ENCODE measurements at places on chromosomes 7 and 10. TPM values are rescaled to one million over a fixed set of nuclear protein-coding genes. Genes with fewer than 3 reads are reported as not detected.

DNA sequence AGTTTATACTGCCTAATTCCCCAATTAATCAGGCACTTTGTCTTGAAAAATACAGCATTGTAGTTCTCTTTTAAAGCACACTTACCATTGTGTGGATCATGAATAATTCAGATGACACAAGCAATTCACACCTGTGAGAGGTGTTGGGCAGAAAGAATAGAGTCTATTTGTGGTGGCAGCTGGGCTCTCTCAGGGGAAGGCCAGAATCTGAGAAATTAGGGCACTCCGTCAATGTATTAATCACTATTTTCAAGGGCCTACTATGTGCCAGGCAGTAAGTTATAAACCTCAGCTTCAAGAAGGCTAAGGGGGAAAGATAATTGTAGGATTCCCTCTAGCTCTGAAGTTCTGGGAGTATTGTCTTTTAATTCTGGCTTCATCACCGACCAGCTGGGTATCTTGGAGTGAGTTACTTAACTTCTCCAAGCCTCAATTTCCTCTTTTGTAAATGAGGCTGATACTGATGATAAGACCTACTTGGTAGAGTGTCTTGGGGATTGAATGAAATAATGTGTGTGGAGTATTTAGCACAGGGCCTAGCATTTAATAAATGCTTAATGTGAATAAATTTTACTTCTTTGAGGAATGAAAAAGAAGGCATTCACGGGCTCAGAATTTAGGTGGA, 2.5 kb downstream of the CHN2 start:
- DNase-seq: no peak

- no peak for DNase-seq
These were observed 139.0 kb downstream of the SEPTIN14 start for GRCh38 chr7:55723621-55723941.

- no peak for DNase-seq
These were observed 56.5 kb downstream of the ZNF467 start for GRCh38 chr7:149716932-149717307.

DNA sequence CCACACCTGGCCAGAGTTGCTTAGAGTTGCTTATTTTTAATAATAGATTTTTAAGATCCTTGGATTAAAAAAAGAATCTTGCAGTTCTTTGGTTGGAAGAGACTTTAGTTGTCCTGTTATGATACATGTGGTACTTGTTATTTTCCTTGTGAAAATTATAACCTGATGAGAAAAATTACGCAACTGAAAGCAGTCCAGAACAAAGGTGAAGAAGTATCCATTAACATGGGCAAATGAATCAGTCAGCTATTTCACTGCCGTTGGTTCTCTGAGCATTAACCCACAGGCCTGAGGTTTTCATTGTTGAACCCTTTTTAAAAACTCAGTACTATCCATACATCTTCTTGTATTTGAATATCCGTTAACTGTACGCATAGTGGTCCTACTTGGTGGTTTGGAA, 68.2 kb downstream of the GALNT11 start:
- DNase-seq: no peak

Gene UFSP1
- total RNA-seq: 7.6 TPM

Gene OR9A2
- not detected for total RNA-seq

GRCh38 chr10:132153616-132154217, 33.0 kb upstream of the DPYSL4 start:
- no peak for DNase-seq

DNA sequence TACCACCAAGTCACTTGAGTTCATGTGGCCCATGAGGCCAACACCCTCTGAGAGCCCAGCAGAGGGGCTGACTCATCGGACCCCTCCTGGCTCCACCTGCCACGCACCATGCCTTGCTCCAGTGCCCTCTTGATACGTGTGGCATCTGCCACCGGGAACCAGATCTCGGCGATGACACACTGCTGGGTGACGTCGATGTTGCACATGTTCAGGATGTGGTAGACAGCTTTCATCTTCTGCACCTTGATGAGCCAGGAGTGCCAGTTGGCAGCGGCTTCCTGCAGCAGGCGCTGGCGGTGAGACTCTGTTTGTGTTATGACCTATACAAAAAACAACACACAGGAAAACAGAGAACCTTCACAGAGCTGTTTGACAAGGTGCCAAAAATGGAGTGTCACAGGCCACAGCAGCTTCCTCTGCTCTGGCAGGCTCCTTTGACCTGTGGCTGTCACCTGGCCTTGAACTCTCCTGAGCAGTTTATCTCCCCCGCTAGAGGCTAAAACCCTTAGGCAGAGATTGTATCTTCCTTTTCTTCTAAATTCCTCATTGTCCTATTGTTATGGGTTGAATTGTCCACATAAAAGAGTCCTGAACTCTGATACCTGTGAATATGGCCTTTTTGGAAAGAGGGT, 45.2 kb upstream of the TMEM213 start:
- peak; percentile 55 for DNase-seq

DNA sequence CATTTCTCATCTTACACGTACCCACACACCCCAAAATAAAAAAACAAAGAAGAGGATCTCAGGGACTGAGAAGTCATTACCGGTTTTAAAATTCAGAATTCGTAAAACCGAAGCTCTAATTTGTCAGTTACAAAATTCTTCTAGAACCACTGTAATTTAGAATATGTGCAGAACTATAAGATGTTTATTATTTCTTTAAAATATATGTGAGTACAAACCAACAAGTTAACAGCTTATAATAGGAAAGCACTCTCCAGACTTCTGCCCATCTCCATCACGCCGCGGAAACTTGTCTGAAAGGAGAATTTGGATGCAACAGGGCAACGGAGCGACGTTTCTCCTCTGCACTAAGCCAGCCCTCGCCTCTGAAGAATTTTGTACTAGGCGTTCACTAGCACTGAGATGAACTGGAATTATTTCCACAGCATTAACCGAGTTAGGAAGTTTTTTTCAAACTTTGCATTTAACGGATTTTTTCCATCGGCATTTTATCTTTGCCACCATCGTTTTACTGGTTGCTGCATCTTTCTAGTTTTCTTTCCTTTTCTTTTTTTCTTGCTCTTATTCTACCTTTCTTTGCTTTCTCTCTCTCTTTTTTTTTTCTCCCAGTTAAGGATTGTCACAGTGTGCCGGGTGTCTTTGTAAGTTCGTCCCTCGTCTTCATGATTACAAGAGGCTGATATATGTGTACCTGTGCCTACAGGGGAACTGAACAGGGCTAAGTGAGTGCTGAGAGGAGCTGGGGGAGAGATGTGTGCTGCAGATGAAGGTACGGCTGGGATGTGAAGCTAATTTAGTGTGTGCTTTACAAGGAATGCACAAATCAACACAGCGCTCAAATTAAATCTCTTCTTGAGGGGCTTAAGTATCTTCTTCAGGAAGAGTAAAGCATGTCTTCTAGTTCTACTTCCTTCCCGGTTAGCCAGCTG, 295.9 kb upstream of the NFE2L3 start:
- DNase-seq: no peak

Gene PHTF2
- 51.7 TPM for total RNA-seq

Gene SSC4D
- 0.71 TPM for total RNA-seq

DNA sequence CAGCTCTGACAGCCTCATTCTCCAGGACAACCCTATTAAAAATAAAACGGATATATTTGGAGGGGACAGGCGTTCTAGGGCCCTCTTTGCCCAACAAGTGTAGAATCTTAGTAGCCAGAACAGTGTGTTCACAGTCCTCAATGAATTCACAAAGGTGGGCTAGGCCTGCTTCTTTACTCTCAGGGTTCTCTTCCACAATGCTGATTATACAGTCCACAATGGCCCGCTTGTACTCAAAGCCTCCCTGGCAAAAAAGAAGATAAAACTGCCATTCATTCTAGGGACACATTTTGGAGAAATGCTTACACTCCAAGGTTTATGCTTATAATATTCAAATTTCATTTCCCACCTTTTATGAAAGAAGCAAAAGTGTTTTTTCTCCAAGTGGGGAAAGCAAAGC, 62.6 kb downstream of the MEST start:
- no peak for DNase-seq

DNA sequence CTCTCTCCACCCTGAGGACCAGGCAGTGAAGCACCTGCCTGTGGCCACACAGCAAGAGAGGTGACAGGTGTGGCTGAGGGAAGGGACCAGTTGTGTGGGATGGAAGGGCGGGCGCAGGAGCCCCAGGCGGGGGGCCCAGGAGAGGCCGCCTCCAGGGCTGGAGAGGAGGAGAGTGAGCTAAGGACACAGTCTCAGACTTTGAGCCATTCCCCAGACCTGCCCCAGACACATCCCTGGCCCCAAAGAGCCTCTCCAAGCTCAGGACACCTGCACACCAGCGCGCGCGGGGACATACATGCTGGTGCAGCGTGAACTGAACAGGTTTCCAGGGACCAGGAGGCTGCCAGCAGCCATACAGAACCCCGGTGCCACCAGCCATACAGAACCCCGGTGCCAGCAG, 237.3 kb downstream of the MAD1L1 start:
- DNase-seq: no peak

Gene TRIM73
- total RNA-seq: 0.83 TPM

Gene DGKI
- total RNA-seq: 4.2 TPM

DNA sequence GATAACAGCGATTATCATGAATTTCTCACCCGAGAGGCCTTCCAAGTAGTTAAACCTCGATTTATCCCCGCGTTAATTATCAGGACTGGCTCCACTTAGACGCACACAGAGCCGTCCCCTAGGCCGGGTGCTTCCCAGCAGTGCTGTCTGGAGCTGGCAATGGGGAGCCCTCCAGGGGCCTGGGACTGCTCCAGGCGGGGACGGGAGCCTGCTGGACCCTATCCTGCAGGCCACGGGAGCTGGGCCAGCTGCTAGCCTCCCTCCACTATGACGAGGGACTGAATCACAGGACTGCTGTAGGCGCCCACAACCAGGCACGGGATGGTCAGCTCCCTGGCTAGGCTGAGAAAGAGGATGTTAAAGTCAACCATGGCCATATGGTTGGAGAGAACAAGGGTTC, 229.1 kb downstream of the ELFN1 start:
- peak; percentile 93 for DNase-seq

- DNase-seq: peak; percentile 98
These were observed 55.0 kb upstream of the AKR1E2 start for GRCh38 chr10:4770801-4771553.

Measured in LHCN-M2 (cell line).